ENCODE measurements at places on chromosomes 12 and 14. TPM values are rescaled to one million over a fixed set of nuclear protein-coding genes. Genes with fewer than 3 reads are reported as not detected.

DNA sequence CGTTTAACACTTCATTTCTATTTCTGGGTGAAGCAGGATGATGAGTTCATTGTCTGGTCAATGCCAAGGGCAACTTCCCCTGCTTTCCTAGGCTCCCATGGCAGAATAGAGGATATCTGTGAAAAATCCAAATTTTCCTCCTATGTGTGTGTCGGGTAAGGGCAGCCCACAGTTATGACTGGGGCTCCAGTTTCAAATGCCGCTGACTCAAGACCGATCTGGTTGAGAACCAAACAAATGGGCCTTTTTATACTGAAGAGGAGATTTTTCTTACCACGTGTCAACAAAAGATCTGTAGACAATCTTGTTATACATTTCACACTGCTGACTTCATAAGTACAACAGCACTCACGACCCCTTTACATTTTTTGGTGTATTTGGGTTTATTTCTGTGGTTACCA lies 120.8 kb downstream of the CHST11 start:
- DNase-seq: no peak

- no peak for DNase-seq
Observed at GRCh38 chr12:47977046-47977771, 13.8 kb downstream of the TMEM106C start.

GRCh38 chr12:13062669-13063068 lies 18.5 kb downstream of the FAM234B start:
- DNase-seq: no peak

- no peak for DNase-seq
Observed at GRCh38 chr12:4701395-4702190, 18.6 kb upstream of the GALNT8 start.

- no peak for DNase-seq
Observed at GRCh38 chr12:85821206-85821605, 15.0 kb downstream of the RASSF9 start.

- no peak for DNase-seq
Observed at GRCh38 chr12:6221146-6221545, 20.9 kb downstream of the CD9 start.

- DNase-seq: no peak
Observed at GRCh38 chr12:24895612-24896011, 53.3 kb downstream of the BCAT1 start.

GRCh38 chr12:84128117-84128991 lies 784.2 kb downstream of the SLC6A15 start:
- no peak for DNase-seq

- no peak for DNase-seq
Observed at GRCh38 chr12:130672089-130672820, 43.8 kb downstream of the RIMBP2 start.

The YBX3 gene
- 318 TPM for total RNA-seq

The OTX2 gene
- total RNA-seq: not detected

The ARID4A gene
- 33.9 TPM for total RNA-seq

The KIF26A gene
- total RNA-seq: 6.1 TPM

The SMIM41 gene
- 0.78 TPM for total RNA-seq

The FLVCR2 gene
- total RNA-seq: 6.9 TPM
